Bone marrow (tissue), 2 donors: ENCODE measurements at places on chromosomes 5 and 9.

DNA sequence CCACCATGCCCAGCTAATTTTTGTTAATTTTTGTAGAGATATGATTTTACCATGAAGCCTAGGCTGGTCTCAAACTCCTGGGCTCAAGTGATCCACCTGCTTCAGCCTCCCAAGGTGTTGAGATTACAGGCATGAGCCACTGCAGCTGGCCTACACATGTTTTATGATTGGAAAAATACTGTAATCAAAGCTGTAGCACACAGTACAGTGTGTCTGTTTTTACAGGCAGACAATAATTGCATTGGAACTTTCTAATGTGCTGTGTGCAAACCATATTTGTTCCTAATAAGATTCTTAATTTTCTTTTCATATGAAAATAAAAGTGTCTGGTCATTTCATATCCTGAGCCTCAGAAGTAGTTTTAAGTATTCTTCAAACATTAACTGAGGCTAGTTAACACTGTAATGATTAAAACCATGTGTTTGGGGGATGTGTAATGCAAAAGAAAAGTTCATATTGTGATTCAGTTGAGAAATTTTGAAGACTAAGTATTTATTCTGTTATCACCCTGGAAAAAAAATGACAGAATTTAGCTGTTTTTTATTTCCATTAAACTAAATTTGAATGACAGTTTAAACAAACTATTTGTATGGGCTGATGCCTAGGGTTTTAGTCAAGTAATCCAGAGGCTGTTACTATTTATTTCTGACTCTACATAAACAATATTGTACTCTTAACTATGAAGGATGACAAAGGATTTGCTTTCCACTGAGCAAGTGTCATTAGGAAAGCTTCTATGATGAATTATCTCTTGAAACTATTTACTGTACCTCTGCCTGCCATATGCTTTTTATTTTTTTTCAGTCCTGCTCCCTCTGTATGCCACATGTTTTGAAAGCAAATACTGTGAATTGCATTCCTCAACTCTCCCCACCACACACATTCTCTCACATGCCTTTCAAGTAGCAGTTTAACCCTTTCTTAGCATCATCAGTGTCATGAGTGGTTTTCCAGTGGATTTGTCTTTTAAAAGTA lies 111.5 kb downstream of the MTREX start:
- DNase-seq: no peak

DNA sequence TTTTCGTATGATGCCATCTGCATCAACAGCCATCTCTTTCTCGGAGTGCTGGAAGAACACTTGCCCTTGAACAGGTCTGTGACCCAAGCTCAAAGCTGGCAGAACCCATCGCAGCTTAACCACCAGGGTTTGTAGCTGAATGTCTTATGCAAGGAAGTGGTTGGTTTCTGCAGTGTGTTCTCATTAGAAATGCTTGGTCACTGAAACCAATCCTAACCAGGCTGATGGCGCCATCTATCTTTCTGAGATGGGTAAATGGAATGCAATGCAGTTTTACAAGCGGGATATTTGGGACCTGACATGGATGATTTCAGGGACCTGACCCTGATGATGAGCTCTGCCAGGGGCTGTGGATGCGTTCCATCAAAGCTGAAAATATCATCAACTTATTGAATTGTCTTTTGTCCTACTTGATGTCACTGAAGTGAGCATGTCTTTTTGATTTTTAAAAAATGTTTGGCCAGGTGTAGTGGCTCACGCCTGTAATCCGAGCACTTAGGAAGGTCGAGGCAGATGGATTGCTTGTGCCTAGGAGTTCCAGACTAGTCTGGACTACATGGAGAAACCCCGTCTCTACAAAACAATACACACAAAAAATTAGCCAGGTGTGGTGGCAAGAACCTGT lies 28.7 kb downstream of the DMRT3 start:
- no peak for DNase-seq

DNA sequence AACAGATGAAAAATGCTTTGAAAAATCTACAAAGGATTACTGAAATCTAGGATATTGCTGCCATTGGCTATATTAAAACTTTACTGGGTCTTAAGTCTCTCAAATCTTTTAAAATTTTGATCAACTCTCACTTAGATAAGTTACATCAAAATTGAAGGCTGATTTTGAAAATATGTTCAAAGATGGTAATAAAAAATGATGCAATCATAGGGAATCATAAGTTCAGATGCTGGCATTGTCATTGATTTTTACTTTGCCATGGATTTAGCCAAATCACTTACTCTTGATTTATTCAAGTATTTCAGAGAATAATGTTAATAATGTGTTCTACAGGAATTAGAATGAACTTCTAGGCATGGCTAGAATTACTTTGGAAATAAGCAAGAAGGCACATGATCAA lies 24.2 kb downstream of the LARS1 start:
- no peak for DNase-seq

- no peak for DNase-seq
These were observed 63.2 kb upstream of the RPS23 start for GRCh38 chr5:82341325-82341724.

DNA sequence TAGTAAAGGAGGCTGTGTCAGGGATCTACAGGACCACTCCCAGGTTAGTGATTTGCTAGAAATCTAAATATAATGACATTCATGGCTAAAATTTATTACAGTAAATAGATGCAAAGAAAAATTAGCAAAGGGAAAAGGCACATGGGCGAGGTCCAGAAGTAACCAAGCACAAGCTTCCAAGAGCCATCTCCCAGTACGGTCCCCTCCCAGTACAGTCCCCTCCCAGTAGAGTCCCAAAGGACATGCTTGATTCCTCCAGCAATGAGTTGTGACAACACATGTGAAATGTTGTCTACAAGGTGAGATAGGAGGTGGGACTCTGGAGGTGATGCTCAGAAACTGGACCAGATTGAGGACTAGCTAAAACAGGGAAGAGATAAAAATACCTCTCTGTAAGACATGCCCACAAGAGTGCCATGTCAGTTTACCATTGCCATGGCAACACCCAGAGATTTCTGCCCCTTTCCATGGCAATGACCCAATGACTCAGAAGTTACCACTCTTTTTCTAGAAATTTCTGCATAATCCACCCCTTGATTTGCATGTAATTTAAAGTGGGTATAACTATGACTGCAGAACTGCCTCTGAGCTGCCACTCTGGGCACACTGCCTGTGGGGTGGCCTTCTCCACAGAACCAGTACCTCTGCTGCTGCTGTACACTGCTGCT lies 27.9 kb upstream of the CEMIP2 start:
- DNase-seq: no peak

GRCh38 chr9:114884787-114885452 lies 45.5 kb downstream of the TNFSF8 start:
- no peak for DNase-seq

GRCh38 chr5:118905196-118905595 lies 83.2 kb downstream of the DTWD2 start:
- DNase-seq: no peak

GRCh38 chr5:59266410-59266809 lies 627.1 kb downstream of the PDE4D start:
- no peak for DNase-seq

- no peak for DNase-seq
These were observed 62.6 kb downstream of the PLAC8L1 start for GRCh38 chr5:146042628-146043279.

- no peak for DNase-seq
These were observed 82.4 kb downstream of the ARHGAP26 start for GRCh38 chr5:142852416-142853198.

DNA sequence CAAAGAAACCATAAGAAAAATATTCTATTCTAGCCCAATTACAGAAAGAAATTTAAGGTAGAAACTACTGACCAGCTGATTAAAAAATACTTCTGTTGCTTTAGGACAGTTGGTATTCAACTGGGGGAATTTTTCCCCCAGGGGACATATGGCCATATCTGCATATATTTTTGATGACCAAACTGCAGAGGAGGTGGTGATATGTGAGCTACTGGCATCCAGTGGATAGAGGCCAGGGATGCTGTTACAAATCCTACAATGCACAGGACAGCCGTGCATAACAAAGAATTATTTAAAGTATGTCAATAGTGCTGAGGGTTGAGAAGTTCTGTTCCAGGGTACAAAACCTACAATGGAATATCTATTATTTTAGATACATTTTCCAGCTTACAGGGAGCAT lies 24.0 kb downstream of the ZFR start:
- DNase-seq: no peak

DNA sequence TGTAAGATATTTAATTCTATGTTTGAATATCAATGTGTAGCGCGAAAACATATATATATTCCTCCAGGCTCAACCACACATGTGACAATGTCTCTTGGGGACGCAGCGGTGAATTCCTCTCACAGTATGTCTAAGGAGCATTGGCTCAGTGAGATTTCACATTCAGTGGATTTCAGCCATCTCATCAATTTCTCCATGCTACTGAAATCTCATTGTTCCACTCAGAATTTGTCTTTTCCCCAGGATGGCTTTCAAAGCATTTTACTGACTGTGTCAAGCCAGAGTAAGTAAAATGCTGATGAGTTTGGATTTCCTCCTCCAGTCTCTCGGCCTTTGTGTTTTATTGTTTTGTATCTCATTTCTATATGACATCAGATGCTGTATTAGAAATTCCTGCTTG lies 1.3 kb upstream of the OR1J1 start:
- DNase-seq: no peak

DNA sequence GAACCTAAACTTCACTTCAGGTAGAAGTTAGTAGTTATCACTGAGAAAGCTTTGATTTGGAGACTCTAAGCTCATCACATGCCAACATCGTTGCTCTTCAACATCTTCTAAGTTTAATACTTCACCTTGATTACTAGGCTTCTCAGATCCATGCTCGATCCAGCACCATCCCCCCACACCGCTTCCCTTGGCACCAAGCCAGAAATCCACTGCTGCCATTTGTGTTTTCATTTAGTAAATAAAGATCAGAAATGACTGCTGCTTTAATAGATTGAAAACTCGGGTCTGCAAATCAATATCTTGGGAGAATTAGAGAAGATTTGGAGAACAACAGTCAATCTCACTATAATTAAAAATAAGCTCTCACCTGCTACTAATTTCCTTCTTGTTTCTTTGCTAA lies 214.7 kb upstream of the NR4A3 start:
- DNase-seq: no peak

DNA sequence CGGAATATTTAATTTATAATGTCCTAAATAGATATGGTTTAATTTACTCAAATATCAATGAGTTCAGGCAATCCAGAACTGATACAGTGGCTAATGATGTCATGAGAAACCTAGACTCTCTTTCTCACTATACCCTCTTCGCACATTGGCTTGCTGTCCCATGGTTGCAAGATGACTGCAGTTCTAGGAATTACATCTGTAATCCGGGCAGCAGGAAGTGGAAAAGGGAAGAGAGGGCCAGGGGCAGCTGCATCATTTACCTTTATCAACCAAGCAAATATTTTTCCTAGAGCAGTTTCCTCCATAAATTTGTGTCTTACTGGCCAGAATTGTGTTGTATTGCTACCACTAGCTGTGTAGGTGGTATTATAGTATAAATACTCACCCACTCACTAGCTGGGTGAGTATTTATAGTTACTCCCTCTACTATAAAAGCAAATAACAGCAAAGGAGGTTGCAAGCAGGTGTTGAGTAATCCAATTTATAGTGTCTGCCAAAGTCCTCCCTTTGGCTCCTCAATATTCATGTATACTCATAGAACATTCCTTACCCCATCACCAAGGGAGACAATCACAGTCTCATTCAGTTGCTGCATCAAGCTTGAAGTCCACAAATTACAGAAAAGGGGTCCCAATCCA lies 168.8 kb downstream of the DROSHA start:
- no peak for DNase-seq

- DNase-seq: no peak
These were observed 3.9 kb downstream of the BNC2 start for GRCh38 chr9:16866587-16866986.

GRCh38 chr9:98372077-98372836 lies 116.8 kb upstream of the TBC1D2 start:
- no peak for DNase-seq

GRCh38 chr9:68555437-68556150 lies 14.9 kb upstream of the TMEM252 start:
- no peak for DNase-seq

DNA sequence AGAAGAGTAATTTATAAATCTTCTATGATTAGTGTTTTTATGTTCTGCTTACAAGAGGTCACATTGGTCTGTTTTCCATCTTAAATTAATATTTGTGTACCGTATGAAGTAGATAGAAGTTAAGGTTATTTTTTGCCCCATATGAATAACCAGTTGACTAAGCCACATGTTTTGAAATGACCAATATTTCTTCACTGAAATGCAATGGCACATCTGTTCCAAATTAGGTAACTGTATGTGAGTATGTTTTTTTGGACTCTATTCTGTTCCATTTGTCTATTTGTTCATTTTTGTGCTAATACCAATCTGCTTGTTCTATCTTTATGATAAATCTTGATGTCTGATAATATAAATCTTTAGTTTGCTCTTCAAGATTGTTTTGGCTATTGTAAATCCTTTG lies 17.7 kb downstream of the JAK2 start:
- DNase-seq: no peak

GRCh38 chr9:88966894-88967676 lies 24.2 kb upstream of the S1PR3 start:
- no peak for DNase-seq

DNA sequence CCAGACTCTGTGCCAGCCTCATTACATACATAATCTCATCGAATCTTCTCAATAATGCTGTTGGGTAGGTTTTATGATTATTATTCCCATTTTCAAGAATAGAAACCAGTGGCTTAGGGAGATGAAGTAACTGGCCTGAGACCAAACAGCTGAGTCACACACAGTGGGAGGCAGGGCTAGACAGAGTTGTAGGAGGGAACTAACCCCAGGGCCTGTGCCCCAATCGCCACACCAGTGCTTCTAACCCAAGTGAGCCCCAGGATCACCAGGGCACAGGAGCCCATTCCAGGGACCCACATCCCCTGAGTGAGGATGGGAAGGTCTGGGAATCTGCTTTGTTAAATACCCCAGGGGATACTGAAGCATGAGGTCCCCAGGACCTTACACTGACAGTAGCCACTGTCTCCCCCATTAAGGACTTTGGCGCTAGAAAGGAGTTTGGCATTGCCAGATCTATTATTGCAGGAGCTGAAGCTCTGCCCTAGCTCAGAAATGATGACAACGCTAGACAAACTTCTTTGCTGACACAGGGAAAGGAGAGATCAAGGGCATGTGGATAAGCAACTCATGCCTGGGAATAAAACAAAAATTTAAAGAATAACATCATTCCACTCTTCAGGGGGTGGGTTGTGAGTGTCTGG lies 63.8 kb upstream of the PPARGC1B start:
- DNase-seq: no peak

DNA sequence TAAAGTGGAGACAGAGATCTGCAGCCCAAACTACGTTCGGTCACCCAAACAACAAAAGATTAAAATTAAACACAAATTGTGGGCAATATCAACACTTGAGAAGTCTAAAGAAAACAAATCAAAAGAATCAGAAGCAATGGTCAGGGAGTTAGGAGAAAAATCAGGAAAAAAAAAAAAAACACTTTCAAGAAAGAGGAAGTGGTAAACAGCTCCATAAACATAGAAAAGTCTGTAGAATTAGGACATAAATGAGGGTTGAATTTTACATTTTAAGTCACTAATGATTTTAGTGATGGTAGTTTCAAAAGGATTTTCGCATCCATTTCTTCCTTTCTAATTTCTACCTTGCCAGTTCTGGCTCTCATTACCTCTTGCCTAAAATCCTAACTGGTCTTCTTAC lies 10.1 kb downstream of the RNF145 start:
- no peak for DNase-seq

GRCh38 chr9:6506571-6506970 lies 93.6 kb downstream of the UHRF2 start:
- DNase-seq: no peak
